ENCODE measurements at places on chromosomes 6 and 20.

DNA sequence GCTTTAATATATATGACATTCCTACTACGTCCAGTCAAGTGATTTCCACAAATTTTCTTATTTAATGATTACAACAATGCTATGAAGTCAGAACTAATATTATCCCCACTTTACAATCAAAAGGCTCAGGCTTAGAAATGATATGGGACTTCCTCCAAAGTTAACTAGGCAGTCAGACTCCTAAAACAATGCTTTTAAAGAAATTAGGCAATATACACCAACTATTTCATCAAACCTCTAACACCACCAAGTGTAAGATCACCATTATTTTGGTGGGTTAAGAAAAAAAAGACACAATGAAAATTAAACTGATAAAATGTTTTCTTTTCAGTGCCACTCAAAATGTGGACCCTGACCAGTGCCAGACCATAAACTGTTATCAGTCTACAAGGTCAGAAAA is 256.1 kb upstream of the RUNX2 start:
- no peak for DNase-seq

GRCh38 chr6:57116776-57117175 is 26.8 kb downstream of the ZNF451 start:
- no peak for DNase-seq

GRCh38 chr6:24313251-24314141 is 44.4 kb downstream of the DCDC2 start:
- no peak for DNase-seq

GRCh38 chr6:140204154-140204553 is 829.7 kb upstream of the CITED2 start:
- DNase-seq: no peak

DNA sequence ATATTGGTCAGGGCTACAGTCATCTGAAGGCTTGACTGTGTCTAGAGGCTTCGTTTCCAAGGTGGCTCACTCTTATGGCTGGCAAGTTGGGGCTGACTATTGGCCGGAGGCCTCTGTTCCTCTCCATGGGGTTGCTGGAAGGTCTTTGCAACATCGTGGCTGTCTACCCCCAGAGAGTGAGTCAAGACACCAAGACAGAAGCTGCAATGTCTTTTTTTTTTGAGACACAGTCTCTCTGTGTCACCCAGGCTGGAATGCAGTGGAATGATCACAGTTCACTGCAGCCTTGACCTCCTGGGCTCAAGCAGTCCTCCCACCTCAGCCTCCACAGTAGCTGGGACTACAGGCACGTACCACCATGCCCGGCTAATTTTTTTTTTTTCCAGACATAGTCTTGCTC is 29.4 kb upstream of the KIF3B start:
- no peak for DNase-seq

DNA sequence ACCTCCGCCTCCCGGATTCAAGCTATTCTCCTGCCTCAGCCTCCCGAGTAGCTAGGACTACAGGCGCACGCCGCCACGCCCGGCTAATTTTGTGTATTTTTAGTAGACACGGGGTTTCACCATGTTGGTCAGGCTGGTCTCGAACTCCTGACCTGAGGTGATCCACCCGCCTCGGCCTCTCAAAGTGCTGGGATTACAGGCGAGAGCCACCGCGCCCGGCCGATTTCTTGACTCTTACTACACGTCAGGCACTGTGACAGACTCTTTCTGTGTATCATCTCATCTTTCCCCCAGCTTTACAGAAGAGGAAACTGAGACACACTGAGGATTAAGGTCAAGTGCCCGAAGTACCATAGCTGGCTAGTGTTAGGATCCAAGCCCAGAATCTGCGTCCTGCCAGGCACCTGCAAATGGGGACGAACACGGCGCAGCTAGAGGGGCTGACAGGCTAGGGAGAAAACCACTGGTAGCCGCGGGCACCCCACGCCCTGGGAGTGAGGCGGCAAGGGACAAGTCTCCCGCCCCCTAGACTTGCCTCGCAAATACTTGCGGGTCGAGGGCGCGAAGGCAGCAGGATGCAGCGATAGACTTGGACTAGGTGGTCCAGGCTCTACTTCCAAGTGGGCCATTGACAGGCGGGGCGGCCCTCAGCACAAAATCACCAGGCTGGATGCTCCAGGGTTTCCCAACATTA is 1.1 kb upstream of the TAF8 start:
- no peak for DNase-seq

DNA sequence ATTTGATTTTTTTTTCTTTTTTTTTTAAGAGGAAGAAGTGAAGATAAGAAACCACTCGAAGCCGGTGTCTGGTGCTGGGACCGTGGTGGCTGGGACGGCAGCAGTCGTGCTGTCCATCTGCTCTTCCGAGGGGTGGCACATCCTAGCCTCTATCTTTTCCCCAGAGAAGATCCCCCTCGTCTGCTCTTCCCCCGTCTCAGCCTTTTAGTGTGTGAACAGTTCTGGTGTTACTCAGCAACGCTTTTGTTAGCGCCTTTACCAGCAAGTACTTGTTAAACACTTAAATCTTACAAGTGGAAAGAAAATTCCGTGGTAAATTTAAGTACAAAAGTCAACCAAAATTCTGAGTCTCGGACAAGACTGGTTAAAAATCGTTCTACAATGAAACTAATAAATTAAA is 90.1 kb downstream of the RSPH3 start:
- no peak for DNase-seq

DNA sequence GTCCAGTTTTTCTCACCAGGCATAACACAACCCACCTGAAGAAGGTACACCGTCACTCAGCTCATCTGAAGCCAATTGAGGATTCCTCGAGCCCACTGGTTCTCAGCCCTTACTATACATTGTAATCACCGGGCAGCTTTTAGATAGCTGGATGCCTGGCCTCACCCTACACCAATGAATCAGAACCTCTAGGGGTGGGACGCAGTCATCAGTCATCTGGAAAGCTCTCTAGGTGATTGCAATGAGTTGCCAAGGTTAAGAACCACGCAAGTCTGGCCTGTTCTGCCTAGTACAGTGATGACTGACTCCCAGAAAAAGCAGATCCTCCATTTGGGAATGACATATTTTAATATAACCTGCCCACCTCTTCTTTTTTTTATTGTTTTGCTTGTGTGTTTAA is 41.1 kb downstream of the MC3R start:
- DNase-seq: no peak

DNA sequence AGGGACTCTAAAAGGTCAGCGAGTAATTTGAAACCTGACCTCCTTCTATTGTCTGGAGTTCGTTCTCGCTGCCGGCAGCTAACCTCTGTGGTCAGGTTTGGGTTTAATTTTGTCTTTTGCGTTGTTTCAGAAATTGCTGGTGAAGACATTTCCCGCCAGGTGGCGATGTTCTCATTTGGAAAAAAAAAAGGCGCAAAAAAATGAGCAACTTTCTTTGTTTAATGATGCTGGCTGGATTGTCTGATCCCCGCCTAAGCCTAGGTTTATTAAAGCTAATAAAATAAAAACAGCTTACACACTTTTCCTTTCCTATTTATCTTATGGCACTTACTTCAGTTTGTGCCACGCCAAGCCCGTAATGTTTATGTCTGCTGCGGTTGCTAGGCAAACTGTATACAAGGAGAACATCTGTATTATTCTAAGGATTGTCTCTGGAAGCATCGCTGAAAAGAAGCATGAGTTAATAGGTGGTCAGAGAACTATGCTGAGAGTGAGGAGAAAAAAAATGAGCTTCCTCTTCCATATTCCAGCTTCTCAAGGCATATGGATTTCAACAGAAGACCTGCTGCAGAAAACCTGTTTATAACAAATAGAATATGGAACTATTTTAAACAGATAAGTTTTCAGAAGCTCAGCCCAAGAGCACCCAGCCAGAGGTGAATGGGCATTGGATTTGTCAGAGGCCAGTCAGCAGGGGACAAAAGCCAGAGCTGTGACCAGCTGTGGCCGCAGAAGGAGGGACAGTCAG is 205.7 kb downstream of the DOK5 start:
- DNase-seq: peak; percentile 22

All from amniotic stem cell (primary cell).